ENCODE measurements at places on chromosomes 7 and 10.
A peak's percentile ranks its signal among the peaks of the same experiment; 100 is the strongest.

- DNase-seq, result no peak
Measured at GRCh38 chr10:97889461-97890265, 40.0 kb downstream of the GOLGA7B start.

DNA sequence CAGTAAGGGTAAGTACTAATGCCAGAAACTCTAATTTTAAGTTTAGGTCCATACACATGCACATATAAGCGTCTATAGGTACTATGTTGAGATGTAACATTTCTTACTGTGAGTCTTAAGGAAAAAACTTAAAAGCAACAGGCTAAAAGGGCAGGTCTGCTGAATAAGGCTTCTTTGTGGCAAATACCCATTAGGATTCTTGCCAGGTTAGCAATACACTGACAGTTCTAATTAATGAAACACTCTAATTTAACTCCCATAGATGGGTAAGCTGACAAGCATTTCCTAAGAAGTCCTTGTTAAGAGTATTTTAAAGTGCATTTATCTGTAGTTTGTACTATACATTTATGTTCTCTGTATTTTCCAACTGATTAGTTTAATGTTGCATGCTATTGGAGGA, 14.0 kb downstream of the SCRN1 start:
- DNase-seq, result no peak

DNA sequence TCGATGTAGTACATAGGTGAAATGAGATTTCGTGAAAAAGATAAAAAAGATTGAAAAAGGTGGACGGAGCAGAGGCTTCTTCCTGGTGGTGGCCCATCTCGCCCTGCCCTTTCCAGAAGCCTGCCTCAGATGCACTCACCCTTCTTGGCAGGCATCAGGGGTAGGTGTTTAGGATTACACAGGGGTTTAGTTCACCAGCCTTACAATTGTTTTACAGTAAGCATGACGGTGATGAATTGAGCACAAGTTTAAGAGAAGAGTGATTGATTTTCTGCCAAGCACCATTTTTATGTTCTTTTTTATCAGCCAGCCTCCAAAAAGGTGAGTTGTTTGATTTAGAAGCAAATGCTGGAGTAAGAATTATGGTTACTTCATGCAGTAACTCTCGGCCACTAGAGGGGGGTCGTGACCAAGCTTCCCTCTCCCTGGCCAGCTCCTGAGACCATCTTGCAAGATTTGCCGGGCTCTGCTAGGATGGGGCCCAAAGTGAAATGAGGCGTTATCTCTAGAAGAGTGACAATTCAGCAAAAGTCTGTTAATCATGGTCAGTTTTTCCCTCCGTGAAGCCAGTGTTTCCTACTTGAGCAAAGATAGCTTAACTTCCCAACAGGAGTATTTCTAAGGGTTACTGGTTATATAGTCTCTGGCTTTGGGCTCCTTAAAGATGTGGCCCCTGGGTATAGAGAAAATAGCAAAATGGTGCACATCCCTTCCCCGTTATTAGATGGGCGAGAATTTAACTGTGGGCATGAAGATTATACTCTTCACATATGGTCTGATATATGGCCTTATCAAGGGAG, 228.8 kb downstream of the BMPER start:
- DNase-seq, result no peak

GRCh38 chr7:5594616-5595544, 171.2 kb upstream of the TNRC18 start:
- DNase-seq, result no peak

- DNase-seq, result no peak
Measured at GRCh38 chr10:69225681-69226080, 5.5 kb downstream of the HKDC1 start.

DNA sequence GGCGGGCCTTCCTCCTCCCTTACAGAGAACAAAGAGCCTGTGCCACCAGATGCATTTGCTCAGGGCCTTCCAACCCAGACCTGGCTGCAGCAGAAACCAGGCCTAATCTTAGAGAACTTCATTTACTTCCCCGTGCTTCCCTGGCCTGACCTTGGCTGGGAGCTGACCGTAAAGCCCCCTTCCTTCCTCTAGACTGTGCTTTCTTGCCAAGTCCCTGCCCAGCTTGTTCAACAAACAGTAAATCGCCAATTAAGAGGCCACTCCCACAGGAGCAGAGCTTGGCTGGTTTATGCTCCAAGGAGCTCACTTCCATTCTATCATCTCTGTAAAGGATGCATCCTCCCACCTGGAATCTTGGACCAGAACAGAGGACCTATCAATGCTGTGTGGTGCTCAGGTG, 110.9 kb downstream of the COL13A1 start:
- DNase-seq, result no peak

DNA sequence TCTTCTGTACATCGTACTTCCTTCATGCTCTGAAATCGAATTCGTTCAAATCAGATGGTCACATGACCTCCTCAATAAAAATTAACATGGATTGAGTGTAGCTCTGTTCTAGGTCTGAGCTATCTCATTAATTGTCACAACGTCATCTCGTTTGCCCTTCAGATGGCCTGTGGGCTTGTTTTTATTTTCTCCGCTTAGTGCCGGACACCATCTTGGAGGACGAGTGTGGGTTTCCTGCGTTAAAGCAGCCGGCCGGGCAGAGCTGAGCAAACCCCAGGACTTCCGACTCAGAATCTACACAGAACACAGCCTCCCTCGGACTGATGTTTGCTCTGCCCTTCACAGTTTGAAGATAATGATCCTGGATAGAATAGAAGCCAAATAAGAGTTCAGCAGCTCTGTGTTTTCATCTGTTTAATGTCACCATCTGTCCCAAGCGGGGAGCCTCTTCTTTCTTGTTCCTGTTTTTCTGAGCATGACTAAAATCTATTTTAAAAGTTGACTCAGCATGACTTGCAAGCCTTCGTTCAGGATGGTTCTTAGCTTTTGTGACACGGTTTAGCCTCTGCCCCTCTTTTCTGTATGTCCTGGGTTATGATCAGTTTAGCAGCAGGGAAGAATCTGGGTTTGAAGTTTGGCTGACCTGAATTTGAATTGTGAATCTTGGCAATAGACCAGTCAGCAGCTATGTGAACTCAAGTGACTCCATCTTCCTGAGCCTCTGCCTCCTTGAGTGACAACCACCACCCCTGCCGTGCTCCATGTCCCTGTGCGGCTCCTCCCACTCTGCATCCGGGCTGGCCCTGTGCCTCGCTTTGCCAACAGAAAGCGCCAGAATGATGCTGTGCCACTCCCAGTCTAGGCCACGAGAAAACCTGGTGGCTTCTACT, 30.6 kb upstream of the GALNTL5 start:
- DNase-seq, result no peak

- no peak for DNase-seq
Measured at GRCh38 chr10:131882590-131883451, 18.0 kb upstream of the PPP2R2D start.

DNA sequence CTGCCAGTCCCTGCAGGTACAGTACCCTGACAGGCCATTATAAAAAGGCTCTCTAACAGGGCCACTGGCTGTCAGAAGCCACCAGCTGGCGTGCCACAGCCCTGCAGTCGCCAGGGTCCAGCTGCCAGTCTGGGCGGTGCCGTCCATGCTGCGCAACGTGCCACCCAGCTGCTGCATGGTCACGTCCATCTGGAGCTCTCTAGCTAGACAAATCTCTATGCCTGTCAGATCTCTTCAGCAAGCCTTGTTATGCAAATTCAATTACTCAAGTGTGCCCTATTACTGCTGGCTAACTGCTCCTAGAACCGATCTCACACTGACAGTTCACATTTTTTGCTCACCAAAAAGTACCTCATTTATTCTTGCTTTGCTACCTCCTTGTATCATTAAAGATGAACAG, 75.9 kb downstream of the HIBADH start:
- DNase-seq, result peak; percentile 69

GRCh38 chr10:97180986-97181385, 4.8 kb downstream of the SLIT1 start:
- no peak for DNase-seq

GRCh38 chr10:128934492-128934891, 532.5 kb upstream of the MGMT start:
- DNase-seq, result no peak

GRCh38 chr7:124057872-124058271, 25.0 kb upstream of the TMEM229A start:
- no peak for DNase-seq

GRCh38 chr7:149759093-149759860, 14.1 kb downstream of the ZNF467 start:
- DNase-seq, result no peak

GRCh38 chr10:34473174-34474008, 341.7 kb downstream of the PARD3 start:
- DNase-seq, result no peak

DNA sequence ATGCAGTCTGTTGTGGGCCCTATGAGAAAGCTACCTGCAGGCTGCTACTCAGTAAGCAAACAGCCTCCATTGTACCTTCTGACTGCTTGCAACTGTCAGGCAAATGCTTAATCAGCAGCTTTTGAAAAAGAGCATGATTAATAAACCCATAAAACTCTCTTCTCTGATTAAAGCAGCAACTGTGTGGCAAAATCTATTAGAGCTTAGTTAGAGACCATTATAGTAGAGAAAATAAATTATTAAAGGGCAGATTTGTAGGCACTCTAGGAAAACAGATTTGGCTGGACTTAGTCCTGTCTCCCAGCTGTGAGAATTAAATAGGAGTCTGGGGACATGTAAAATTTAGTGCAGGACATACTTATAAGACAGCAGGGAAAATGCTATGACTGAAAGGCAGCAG, 132.5 kb upstream of the WNT16 start:
- DNase-seq, result no peak
